ENCODE measurements at places on chromosomes 2 and 18.

GRCh38 chr2:148599109-148599991 is 45.2 kb upstream of the EPC2 start:
- no peak for DNase-seq

DNA sequence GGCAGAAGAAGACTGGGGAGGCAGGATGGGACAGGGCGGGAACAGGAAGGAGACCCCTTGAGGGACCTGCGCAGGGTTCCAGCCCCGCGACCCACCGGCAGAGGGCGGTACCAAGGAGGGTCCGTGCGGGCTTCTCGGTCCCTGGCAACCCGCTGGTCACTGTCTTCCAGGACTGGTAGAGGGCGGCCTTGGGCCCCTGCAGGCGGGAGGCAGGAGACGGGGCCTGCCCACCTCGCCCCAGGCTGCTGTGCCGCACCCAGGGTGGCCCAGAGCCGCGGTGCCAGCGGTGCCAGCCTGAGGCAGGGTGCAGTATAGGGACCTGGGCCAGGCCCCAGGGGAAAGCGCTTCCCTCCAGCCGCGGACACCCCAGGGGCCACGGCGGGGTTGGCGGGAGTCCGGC is 34.5 kb downstream of the NEURL3 start:
- peak; percentile 22 for DNase-seq

- DNase-seq, result no peak
Observed at GRCh38 chr2:19337202-19337601, 21.2 kb downstream of the OSR1 start.

DNA sequence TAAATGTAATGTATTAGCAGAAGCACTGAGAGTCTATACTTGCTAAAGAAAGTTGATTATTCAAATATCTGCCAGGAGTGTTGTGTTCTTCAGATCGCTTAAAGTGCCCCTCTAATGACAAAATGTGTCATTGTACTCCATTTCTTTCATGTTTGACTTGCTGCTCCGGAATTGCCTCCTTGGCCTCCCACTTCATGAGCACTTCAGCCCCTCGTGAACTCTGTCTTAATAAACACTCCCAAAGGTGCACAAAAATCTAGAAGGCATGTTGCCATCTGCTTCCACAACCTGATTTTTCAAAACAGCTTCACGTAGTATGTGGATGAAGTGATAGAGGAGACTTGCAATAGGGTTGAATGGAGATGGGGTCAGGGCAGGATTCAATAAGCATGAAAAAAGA is 396.1 kb downstream of the TDRD15 start:
- DNase-seq, result no peak

DNA sequence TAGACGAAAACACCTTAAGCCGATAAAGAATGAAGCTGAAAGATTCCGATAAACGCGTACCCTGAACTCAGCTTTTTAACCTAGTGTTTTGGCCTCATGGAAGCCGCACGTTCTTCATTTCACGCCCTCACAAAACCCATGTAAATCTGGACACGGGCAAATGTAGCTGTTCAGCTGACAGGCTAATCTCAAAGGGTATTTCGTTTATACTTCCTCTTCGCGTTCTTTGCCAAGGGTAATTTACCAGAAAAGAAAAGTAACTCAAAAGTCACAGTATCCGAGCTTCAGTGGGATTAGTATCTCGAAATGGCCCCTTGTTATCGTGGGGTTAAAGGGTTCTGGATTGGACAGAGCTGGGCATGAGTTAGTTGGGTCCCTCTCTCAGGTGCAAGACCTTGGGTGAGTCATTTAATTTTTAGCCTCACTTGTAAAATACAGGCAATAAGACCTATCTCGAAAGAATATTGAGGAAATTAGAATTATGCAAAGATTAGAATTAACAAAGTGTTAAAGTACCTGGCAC is 22.0 kb upstream of the STPG4 start:
- DNase-seq, result no peak

- no peak for DNase-seq
Observed at GRCh38 chr18:78069784-78070664, 820.4 kb downstream of the GALR1 start.

DNA sequence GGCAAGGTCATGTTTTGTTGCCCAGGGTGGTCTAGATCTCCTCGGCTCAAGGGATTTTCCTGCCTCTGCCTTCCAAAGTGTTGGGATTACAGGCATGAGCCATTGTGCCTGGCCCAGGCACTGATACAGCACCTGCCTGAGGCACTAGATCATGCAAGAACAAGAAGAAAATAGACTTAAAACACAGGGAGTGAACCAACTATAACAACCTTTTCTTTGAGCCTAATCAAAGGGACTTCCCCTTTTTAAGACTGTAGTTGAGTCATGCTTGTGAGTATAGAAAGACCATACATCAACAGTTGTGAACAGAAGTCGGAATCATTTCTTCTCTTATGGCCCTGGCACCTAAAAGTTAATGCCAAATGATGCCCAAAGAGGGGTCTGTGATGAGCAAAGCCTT is 47.9 kb upstream of the MAPRE2 start:
- no peak for DNase-seq

- no peak for DNase-seq
Observed at GRCh38 chr2:109272461-109272860, 143.5 kb downstream of the SH3RF3 start.

DNA sequence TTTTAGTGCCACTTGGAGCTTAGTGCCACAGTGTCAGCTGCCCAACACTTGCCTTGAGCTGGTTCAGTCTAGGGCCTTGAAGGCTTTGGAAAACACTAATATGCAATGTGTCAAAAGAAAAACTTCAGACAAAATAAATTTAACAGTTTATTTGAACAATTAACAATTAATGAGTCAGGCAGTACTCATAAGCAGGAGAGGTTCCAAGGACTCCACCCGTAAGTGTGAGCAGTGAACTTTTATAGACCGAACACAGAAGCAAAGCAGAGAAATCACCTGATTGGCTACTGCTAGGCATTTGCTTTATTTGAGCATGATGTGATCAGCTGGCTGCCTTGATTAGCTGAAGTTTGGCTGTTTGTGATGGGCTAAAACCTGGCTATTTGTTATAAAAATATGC is 49.5 kb upstream of the TBC1D8 start:
- no peak for DNase-seq

DNA sequence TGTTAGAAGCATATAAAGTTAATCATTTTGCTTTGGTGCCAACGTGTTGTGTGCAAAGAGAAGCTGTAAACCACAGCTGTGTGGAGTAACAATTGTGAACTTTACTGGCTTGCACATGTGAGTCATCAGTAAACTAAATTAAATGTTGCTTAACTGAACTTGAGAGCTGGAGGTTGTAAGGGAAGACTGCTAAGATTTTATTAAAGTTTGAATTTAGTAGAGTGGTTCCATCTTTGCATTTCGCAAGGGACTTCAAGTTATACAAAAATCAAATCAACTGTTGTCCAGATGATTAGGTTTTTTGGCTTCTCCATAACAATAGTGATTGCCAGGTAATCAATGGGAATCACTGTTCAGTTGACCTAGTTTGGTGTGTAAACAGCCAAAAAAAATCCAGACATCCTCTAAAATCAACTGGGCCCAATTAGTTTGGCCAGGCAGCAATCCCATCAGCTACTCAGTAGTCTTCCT is 247.4 kb downstream of the MYO3B start:
- no peak for DNase-seq

DNA sequence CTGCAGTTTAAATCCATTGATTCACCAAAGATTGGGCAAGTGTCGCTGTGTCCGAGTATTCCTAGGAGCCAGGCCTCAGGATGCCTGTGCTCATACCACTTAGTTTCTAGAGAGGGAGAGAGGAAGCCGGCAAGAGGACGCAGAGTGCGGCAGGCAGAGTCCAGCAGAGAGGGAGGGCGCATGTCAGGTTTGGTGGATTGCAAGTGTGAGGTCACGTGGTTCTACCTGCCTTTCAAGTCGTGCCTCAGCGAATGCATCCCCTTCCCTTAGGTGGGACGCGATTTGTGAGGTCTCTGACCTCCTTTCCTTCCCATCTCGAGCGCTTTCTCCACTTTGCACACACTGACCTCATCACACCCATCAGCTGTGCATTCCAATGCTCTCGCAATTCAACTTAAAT is 188.1 kb downstream of the TMEM18 start:
- no peak for DNase-seq

DNA sequence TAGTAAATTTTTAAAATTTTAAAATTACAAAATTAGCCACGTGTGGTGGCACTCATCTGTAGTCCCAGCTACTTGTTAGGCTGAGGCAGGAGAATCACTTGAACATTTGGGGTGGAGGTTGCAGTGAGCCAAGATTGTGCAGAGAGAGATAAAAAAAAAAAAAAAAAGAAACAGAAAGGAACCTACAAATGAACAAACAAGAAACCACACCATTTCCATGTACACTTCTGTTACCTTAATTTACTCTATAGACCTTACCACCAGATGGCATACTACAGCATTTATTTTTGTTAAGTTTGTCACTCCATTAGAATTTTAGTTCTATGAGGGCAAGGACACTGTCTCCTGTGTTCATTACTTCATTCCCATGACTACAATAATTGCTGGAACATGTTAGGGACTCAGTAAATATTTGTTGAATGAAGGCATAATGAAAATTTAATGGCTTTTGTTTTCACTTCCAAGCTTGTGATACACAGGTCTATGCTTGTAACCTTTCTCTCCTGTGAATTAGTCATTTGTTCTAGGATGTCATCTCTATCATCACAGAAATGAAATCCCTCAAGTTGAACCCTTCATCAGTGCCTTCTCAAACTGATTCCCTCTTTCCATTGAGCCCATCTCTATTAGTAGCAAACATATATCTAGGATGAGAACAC is 76.0 kb downstream of the ARHGAP15 start:
- no peak for DNase-seq

DNA sequence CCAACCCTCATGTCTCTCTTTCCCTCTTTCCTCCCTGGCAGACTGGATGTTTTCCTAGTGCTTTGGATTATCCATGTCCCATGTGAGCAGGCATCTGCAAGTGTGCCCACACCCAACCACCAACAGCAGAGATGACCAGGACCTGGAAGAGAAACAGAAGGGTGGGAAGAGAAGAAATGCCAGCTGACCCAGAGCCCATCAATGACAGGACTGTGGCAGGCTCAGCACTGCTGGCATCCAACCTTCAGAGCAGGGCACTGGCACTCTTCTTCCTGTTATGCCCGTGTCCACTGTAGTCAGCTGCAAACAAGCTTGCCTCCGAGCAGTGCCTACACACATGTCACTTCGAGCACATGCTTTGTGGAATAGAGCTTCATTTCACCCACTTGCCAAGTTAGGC is 121.1 kb downstream of the TANC1 start:
- DNase-seq, result no peak

DNA sequence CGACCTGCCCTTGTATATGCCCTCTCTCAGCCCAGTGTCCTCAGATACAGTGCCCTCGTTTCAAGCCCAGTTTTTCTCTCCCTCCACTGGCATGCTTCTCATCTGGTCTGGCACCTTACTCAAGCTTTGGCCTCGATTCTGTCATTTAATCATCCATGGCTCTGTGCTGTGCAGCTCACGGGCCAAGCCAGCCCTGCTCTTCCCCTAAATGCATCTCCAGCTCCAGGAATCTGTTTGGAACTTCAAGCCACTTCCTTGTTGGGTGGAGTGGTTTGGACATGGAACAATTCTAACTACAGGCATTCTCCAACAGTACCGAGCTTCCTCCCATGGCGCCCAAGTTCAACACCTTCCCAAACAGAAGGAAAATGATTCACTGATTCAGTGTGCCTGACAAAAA is 76.7 kb upstream of the ZNF397 start:
- no peak for DNase-seq

GRCh38 chr2:86027196-86027921 is 78.3 kb downstream of the POLR1A start:
- DNase-seq, result no peak

DNA sequence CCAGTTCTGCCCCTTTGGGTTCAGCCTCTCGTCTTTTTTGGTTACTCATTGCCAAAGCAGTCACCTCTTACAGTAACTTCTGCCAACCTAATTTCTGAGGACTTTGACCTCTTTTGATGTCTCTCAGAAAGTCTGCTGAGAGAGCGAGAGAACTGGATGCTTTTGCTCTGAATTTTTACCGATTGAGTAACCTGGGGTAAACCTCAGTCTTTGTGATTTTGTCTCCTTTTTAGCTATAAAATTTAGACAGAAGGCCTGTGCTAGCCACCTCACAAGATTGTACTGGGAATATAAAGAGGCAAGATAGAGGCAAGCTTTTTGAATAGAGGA is 34.8 kb upstream of the IL1R1 start:
- no peak for DNase-seq

GRCh38 chr18:13235981-13236380 is 17.4 kb downstream of the LDLRAD4 start:
- DNase-seq, result no peak

DNA sequence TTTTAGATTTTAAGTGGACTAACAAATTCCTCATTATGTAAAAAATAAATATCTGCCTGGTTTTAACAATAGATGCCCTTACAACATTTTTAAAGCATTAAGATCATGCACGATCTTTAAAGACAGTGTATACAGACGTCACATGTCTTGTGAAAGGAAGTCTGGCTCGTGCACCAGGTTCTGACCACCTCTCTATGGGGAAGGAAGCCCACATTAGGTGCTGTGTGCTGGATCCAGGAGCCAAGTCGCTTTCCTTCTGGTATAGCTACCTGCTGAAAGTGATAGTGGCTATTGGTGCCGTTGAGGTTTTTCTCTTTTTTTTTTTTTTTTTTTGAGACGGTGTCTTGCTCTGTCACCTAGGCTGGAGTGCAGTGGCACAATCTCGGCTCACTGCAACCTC is 116.5 kb downstream of the NCK2 start:
- no peak for DNase-seq

GRCh38 chr18:62425465-62426190 is 97.2 kb upstream of the ZCCHC2 start:
- peak; percentile 47 for DNase-seq

DNA sequence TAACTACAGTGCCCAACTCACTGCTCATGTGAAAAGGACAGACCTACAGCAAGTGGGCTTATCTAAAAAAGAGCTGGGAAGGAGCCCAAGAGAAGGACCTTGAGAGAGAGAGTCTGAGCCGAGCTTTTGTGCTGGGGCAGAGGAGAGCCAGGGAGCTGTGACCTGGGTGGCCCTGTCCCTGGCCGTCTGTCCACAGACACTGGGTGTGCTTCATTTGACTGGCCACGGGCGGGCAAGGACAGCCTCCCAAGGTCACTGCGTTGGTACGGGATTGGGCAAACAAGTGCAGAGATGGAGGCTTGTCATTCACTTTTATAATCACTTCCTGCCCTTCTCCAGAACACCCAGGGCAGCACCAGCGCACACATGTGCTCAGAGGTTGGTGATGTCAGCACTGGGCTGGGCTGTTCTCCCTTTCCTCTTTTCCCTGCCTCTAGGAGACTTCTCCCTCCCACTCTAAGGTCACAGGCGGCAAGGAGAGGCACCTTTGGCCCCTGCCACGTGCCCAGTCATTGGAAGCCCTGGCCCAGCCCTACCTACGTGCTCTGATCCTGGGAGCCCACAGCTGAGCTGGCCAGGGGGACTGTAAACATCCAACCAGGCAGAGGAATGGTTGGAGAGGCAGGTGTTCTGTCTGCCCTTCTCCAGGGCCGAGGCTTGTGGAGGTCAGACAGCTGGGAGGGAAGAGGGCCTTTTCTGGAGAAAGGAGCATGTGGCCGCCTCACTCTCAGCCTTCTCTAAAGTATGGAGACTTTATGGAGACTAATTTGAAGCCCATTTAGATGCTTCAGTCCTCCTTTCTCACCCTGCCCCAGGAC is 6.4 kb upstream of the PSD4 start:
- no peak for DNase-seq

All from stimulated activated CD4-positive, alpha-beta T cell treated with anti-CD3 and anti-CD28 coated beads, TNF-alpha, amount 100 ng/mL, for 48 hours (primary cell).